IMR-90 (cell line): ENCODE measurements at places on chromosomes 3 and 15. TPM values are rescaled to one million over a fixed set of nuclear protein-coding genes. Genes with fewer than 3 reads are reported as not detected.

HLTF gene
- total RNA-seq: 39.1 and 48.0 TPM in 2 replicates

DVL3 gene
- 23.3 and 24.2 TPM in 2 replicates for total RNA-seq

GOLGA6D gene
- total RNA-seq: not detected in 2 replicates

ALDH1A2 gene
- total RNA-seq: not detected in 2 replicates

TRPM1 gene
- 0.28 TPM in 1 of 2 replicates, not detected in the other for total RNA-seq

RCN2 gene
- total RNA-seq: 12.0 and 26.1 TPM in 2 replicates

CCK gene
- not detected in 2 replicates for total RNA-seq

TIMMDC1 gene
- total RNA-seq: 44.2 and 52.5 TPM in 2 replicates

AP4E1 gene
- total RNA-seq: 6.8 and 12.8 TPM in 2 replicates
